ENCODE measurements at places on chromosomes 1 and 21.

DNA sequence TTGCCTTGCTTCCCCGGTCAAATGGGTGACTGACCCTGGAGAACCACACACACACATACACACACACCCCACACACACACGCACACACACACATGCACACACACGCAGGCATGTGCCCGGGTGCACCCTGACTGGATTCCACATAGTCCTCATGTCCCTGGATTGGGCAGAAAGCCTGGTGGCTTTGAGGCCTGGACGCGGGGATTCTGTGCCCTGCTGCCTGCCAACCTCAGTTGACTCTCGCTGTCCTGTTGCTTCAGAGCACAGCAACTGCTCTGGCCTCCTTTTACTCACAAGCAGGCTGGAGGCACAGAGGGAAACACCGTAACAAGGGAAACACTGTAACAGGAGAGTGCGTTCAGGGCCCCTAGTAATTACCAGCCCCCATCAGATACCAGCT, 6.4 kb downstream of the RORC start:
- DNase-seq, result no peak

DNA sequence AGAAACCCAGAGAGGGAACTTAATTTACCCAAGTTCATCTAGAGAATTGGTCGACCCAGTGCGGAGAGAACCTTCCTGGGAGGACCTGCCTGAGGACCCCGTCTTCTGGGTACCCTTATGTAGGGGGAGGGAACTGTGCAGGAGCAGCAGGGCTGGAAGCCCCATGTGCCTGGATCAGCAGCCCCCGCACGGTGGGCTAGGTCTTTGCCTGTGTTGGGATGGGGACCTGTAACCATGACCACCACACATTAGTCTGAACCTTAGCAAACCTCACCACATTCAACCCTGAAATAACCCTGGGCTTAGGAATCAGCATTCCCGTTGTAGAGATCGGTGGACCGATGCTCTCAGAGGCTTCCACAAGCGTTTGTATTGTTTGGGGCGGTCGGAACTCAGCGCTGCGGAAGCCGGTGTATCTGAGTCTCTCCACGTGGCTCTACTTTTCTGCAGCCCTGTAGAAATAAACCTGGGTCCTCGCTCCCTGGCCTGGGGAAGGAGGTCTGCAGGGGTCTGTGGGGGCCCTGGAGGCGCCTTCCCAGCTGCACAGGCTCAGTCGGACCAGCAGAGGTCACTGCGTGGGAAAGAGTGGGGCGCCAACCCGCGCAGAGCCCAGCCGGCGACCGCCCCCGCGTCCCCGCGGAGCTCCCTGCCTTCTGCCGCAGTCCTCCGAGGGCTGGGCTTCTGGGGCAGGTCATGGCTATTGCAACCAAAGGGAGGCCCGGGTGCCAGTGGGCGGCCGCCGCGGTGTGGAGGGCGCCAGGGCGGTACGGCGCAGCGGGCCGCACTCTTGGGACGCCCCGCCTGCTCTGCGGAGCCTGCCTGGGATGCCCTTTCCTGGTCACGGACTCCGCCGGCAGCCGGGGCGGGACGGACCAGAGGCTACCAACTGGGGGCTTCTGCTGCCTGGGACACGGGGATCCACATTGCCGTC, 36.2 kb upstream of the KCNA10 start:
- DNase-seq, result peak; percentile 13

GRCh38 chr21:28993293-28993629, 584 bp upstream of the LTN1 start:
- no peak for DNase-seq

DNA sequence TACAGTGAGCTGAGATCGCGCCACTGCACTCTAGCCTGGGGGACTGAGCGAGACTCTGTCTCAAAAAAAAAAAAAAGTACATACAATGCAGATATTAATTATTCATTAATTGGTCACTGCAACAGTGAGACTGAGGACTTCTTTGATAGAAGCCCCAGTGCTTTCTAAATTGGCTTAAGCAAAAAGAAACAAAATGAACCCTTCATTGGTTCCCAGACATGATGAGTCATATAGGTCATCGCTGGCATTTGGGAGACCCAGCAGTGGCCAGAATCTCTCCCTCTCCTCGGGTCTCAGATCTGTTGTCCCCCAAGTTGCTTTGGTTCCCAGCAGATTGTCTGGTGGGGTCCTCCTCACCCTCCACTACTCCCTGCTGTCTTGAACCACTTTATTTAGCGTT, 144.9 kb downstream of the KAZN start:
- DNase-seq, result no peak

- DNase-seq, result peak; percentile 70
Measured at GRCh38 chr1:100866041-100866900, 28.4 kb downstream of the EXTL2 start.

- DNase-seq, result peak; percentile 29
Measured at GRCh38 chr1:32998997-32999396, 34.4 kb upstream of the RNF19B start.

DNA sequence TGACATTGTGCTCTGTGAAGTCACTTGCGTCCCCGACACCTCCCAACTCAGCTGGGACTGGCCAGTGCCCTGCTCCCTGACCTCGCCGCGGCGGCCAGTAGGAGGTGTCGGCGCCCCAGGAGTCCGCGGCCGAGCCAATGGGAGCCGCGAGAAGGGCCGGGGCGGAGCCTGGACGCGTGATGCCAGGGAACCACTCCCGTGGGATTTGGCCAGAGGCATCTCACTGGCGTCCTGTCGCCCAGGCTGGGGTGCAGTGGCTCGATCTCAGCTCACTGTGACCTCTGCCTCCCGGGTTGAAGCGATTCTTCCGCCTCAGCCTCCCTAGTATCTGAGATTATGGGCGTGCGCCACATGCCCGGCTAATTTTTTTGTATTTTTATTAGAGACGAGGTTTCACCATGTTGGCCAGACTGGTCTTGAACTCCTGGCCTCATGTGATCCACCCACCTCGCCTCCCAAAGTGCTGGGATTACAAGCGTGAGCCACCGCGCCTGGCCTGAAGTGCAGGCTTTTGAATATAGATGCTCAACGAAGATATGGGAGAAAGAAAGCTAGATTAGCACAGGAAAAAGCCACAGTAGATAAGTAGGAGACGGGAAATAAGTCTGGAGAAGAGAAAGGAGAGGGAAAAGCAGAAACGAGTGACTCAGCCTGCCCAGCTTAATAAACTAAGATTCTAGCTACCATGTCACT, 38.0 kb downstream of the ZBTB8OS start:
- peak; percentile 72 for DNase-seq

DNA sequence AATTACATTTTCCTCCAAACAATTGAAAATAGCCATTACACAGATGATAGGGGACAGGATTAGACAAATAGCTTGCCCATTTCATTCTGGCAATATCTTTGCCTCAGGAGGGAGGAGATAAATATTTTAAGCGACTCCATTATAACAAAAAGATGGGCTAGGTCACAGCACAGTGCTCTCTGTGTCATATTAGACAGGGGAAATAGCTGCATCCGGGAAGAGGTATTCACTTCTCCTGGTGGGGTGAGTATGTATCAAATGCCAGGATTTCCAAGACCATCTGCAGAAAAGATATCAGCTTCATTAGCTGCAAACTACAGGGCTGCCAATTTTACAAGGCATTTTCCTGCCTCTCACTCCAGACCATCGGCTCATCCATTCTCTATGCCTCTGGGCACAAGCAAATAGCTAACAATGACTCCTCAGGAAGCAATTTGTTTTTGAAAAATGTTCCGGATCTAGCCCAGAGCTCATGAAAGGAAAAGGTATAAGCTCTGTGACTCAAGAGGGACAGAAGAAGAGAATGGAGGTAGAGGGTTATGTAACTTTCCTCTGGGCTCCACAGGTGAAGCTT, 41.9 kb upstream of the ANGPTL7 start:
- no peak for DNase-seq

DNA sequence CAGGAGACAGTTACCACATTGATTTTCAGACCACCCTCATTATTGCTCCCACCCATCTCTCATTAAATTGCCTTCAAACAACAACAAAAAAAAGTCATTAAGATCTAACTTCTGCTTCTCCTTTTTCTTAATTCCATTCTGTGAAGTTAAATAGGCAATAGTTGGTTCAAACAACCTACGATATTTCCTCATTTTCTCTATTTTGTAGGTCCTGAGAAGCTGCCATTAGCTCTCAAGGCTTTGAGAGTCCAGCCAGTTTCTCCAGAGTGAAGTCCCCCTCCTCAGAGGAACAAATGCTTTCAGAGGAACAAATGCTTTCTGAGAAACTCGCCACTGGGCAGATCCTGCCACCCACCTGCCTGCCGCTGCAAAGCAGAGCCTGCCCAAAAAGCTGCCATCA, 125.6 kb downstream of the ETS2 start:
- no peak for DNase-seq

- no peak for DNase-seq
Measured at GRCh38 chr21:35007348-35007747, 41.8 kb downstream of the RUNX1 start.

All from fibroblast of mammary gland (primary cell).